Activated CD4-positive, alpha-beta T cell treated with anti-CD3 and anti-CD28 coated beads, Interleukin-2, amount 10 ng/mL, durations not matched to agents 24 days and 14 days (primary cell): ENCODE measurements at places on chromosomes 3 and 15. TPM values are rescaled to one million over a fixed set of nuclear protein-coding genes. Genes with fewer than 3 reads are reported as not detected.

The GCSAM gene
- total RNA-seq: 1.6 and 1.7 TPM in 2 replicates

- H3K4me3 ChIP-seq: no peak overlapping the region
- H3K27ac ChIP-seq: no peak overlapping the region
- no peaks in the 10 kb centered on the region for H3K36me3 ChIP-seq
- H3K27me3 ChIP-seq: peaks cover 5% of the 10 kb centered on the region
These were observed 49.9 kb upstream of the LMCD1 start for GRCh38 chr3:8451696-8452095.

The PLSCR2 gene
- not detected in 2 replicates for total RNA-seq

DNA sequence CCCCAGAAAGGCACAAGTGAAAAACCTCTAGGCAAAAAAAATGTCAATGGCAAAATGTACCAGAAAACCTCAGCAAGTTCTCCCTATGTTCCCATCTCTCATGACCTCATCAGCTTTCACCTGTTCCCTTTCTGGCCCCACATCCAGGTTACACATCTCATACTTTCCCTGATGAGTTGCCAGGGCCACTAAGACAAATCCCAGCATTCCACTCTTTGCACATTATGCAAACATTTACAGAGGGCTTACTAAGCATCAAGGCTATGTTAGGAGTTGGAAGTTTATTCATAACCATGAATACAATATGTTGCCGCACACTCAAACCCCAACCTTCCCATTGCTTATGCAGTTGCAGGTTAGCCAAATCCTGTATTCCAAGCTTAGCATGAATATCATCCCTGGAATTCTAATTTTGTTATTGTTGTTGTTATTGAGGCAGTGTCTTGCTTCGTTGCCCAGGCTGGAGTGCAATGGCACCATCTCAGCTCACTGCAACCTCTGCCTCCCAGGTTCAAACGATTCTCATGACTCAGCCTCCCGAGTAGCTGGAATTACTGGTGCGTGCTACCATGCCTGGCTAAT lies 129.3 kb upstream of the UBE2E2 start:
- no peaks in the 10 kb centered on the region for H3K36me3 ChIP-seq
- no peak for DNase-seq
- no peak overlapping the region for H3K4me3 ChIP-seq
- H3K27me3 ChIP-seq: no peaks in the 10 kb centered on the region

DNA sequence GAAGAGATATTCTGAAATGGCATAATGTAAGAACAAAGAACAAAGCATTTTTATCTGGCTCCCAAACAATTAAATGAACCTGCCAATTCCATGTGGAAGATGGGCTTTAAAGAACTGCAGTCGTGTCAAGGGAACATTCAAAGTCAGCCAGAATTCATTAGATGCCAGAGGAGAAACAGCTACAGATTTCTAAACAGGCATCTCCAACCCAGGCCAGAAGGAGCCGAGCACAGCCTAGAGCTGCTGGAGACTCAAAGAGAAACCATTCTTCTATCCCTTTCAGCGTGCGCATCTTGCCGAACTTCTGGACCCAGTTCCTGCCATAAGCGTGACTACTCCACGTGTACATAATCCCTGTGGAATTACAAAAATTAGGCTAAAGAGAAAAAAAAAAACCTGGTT lies 60.4 kb downstream of the MB21D2 start:
- H3K27ac ChIP-seq: no peak overlapping the region
- peaks cover 32% of the 10 kb centered on the region for H3K4me1 ChIP-seq
- DNase-seq: no peak
- H3K4me3 ChIP-seq: no peak overlapping the region
- H3K36me3 ChIP-seq: peaks cover 15% of the 10 kb centered on the region

DNA sequence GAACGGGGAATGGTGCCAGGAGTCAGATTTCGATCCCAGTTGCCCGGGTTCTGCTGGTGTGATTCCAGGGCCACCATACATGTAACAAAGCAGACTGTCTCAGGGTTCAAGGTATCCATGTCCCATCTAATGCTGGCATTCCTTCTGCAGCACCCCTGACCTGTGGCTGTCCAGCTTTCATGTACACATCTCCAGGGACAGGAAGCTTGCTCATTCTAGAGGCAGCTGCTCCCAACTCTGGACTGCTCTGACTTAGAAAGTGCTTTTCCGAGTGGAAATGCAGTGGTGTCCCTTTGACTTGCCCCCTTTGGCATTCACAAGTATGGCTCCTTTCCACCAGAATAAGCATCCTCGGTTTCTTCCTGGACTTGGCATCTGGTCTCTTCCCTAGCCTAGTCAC lies 30.9 kb downstream of the PML start:
- no peak overlapping the region for H3K27ac ChIP-seq
- H3K4me1 ChIP-seq: peaks cover 5% of the 10 kb centered on the region
- peaks cover 49% of the 10 kb centered on the region for H3K36me3 ChIP-seq
- H3K27me3 ChIP-seq: no peaks in the 10 kb centered on the region

DNA sequence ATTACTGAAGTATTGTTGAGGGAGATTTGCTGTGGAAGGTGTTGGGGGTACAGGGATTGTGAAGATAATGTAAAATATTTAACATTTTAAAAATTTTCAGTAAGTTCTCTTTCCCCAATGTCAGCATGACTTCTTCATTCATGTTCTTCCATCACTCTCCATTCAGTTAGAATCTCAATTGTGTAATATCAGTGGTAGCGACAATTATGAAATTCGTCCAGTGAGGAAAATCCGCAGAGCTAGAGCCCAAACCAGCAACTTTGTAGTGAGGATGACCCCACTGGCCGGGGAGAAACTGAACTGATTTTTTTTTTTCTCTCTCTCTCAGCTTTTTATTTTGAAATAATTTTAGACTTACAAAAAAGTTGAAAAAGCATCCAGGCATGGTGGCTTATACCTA lies 171.7 kb downstream of the PGPEP1L start:
- H3K4me3 ChIP-seq: no peak overlapping the region
- DNase-seq: no peak
- H3K4me1 ChIP-seq: no peaks in the 10 kb centered on the region
- no peaks in the 10 kb centered on the region for H3K27me3 ChIP-seq
- H3K36me3 ChIP-seq: peaks cover 18% of the 10 kb centered on the region

DNA sequence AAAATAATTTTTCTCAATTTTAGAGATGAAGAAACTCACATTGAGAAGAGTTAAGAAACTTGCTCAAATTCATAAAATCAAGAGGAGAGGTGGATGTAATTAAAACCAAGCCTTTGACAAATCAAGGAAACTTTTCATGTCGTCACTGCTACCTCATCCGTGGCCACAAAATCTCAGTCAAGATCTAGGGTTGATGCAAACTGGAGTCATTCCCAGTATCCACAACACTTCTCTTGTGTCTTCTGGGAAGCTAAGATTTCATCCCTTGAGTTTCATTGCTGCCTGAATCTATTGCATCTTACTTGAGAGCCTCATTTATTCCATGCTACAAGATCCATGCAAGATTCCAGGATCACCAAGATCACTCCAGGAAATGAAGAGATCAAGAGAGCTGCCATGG lies 5.4 kb upstream of the FBN1 start:
- DNase-seq: no peak
- H3K4me3 ChIP-seq: no peak overlapping the region
- H3K27me3 ChIP-seq: peaks cover 24% of the 10 kb centered on the region
- no peaks in the 10 kb centered on the region for H3K36me3 ChIP-seq
- no peak overlapping the region for H3K27ac ChIP-seq
- no peaks in the 10 kb centered on the region for H3K4me1 ChIP-seq

The DUOXA2 gene
- total RNA-seq: not detected in 2 replicates

The GOLGA8G gene
- not detected in 2 replicates for total RNA-seq

- DNase-seq: peak; percentile 78
- no peaks in the 10 kb centered on the region for H3K27me3 ChIP-seq
- no peaks in the 10 kb centered on the region for H3K36me3 ChIP-seq
- H3K4me3 ChIP-seq: peak overlapping the region; percentile 37
These were observed 50.3 kb downstream of the CMTM8 start for GRCh38 chr3:32288819-32289218.

DNA sequence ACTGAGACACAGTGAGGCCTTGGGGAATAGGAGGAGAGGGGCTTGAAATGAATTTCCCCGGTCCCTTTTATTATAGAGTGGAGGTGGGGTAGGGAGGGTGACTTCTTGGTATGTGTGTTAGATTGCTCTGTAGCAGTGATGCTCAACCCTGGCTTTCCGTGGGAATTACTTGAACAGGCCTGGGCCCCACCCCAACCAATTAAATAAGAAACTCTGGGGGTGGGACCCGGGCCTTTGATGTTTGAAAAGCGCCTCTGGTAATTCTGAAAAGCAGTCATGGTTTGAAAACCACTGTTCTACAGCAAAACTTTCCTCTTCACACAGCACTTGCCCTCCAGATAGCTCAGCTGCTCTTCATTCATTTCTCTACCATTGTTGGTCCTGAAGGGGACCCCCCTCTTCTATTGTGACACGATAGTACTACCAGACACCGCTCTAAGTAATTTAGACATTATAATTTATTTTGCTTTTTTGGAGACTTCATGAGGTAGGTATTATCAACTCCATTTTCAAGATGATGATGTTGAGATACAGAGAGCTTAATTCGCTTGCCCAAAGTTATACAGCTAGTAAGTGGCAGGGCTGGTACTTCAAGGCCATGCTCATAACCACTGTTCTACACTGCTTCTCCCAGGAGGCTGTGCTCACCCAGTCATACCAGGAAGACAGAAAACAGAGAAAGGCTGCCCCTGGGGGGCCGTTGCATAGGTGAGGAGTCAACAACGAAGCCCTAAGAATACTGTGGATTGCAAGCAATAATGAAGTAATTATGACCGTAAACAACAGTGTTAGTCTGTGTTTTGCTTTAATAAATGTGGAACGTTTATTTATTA lies 176.2 kb downstream of the PEX5L start:
- H3K36me3 ChIP-seq: no peaks in the 10 kb centered on the region
- no peak for DNase-seq
- H3K4me1 ChIP-seq: no peaks in the 10 kb centered on the region
- H3K27me3 ChIP-seq: peaks cover 8% of the 10 kb centered on the region
- H3K4me3 ChIP-seq: no peak overlapping the region

DNA sequence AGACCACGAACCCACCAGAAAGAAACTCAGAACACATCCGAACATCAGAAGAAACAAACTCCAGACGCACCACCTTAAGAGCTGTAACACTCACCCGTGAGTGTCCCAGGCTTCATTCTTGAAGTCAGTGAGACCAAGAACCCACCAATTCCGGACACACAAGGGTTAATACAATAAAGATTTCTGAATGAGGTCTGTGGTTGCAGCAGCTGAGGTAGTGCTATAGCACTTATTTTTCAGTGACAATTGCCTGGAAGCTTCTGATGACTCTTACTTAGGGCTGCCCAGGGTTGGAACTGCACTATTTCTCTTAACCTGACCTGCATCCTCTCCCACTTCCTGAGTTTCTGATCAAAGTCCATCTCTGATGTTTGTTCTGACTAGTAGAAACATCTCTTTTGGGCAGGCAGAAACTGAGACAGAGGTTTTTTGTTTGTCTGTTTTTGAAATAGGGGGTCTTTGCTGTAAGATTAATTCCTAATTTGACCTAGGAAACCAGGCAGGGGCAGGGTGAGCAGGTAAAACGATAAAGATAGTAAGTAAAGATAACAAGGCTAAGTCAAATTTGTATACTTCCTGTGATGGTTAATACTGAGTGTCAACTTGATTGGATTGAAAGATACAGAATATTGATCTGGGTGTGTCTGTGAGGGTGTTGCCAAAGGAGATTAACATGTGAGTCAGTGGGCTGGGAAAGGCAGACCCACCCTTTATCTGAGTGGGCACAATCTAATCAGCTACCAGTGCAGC lies 169.1 kb downstream of the GAP43 start:
- H3K27me3 ChIP-seq: no peaks in the 10 kb centered on the region
- peaks cover 23% of the 10 kb centered on the region for H3K4me1 ChIP-seq
- peak overlapping the region; percentile 51 for H3K27ac ChIP-seq
- no peaks in the 10 kb centered on the region for H3K36me3 ChIP-seq
- H3K4me3 ChIP-seq: peak overlapping the region; percentile 48

GRCh38 chr3:46702246-46703012 lies 1.2 kb downstream of the TMIE start:
- no peaks in the 10 kb centered on the region for H3K36me3 ChIP-seq
- H3K27me3 ChIP-seq: peaks cover 38% of the 10 kb centered on the region
- H3K4me1 ChIP-seq: peaks cover 1% of the 10 kb centered on the region
- H3K4me3 ChIP-seq: no peak overlapping the region

- H3K4me1 ChIP-seq: peaks cover 15% of the 10 kb centered on the region
- no peak overlapping the region for H3K27ac ChIP-seq
- DNase-seq: peak; percentile 93
- peak overlapping the region; percentile 36 for H3K4me3 ChIP-seq
These were observed 28.3 kb downstream of the RUVBL1 start for GRCh38 chr3:128095222-128095703.

The ATP13A4 gene
- total RNA-seq: 0.88 and 2.1 TPM in 2 replicates

The DYNLT2B gene
- total RNA-seq: 11.8 and 12.8 TPM in 2 replicates

DNA sequence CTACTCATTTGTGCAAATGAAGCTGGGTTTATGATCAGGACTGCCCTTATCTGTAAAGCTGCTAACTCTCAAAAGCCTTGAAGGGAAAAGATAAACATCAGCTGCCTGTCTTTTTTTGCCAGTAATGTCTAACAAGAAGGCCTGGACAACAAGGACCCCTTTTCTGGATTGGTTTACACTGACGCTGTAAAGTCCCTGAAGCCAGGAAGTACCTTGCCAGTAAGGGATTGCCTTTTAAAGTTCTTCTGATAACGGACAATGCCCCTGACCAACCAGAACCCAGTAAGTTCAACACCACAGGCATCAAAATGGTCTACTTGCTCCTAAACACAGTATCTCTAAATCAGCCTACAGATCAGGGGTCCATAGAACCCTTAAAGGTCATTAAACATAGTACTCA lies 178.0 kb downstream of the PCCB start:
- H3K27ac ChIP-seq: no peak overlapping the region
- H3K4me1 ChIP-seq: no peaks in the 10 kb centered on the region
- H3K4me3 ChIP-seq: no peak overlapping the region
- no peak for DNase-seq
- no peaks in the 10 kb centered on the region for H3K27me3 ChIP-seq

The AMIGO3 gene
- 0.21 TPM in 1 of 2 replicates, not detected in the other for total RNA-seq

DNA sequence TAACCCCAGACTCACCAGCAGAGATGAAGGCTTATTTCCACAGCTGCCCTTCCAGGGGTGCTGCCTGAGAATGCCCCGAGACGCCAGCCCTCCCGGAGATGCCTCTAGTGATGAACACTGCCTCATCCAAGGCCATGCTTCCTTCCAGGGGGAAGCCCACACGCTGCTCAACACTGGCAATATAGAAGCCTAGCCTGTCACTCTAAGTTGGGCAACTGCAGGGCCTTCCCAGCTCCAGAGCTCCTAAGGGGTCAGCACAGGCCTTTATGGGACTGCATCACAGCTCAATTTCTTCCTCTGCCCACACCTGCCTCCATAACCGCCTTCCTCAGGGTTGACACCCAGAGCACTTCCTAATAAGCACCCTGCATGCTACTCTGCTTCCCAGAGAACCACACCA lies 217.7 kb downstream of the ABHD5 start:
- H3K36me3 ChIP-seq: no peaks in the 10 kb centered on the region
- DNase-seq: no peak
- no peaks in the 10 kb centered on the region for H3K4me1 ChIP-seq

GRCh38 chr15:26083457-26083856 lies 220.3 kb upstream of the ATP10A start:
- peaks cover 11% of the 10 kb centered on the region for H3K27me3 ChIP-seq
- H3K4me1 ChIP-seq: peaks cover 18% of the 10 kb centered on the region

The RGMA gene
- 0.07 TPM in 1 of 2 replicates, not detected in the other for total RNA-seq

The USP4 gene
- total RNA-seq: 94.0 and 96.9 TPM in 2 replicates

DNA sequence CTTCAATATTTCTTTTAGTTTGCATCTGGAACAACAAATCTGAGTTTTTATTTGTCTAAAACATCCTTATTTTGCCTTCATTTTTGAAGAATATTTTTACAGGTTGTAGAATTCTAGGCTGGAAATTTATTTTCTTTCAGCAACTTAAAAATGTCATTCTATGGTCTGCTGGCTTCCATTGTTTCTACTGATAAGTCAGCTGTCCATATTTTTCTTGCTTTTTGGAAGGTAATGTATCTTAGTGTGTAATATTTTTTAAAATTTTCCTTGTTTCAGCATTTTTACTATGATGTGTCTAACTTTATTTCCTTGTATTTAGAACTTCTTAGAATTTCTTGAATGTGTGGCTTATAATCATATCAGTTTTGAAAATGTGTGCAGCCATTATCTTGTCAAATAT lies 37.0 kb downstream of the SEMA6D start:
- no peaks in the 10 kb centered on the region for H3K36me3 ChIP-seq
- H3K27ac ChIP-seq: no peak overlapping the region
- H3K4me1 ChIP-seq: no peaks in the 10 kb centered on the region
